ENCODE measurements at places on chromosomes 16 and 17. TPM values are rescaled to one million over a fixed set of nuclear protein-coding genes. Genes with fewer than 3 reads are reported as not detected.

The TOP2A gene
- polyA plus RNA-seq = 186 TPM

- peak; percentile 70 for DNase-seq
Observed at GRCh38 chr17:8894673-8895578, 27.5 kb upstream of the PIK3R6 start.

- no peak for DNase-seq
Observed at GRCh38 chr17:41167561-41167960, 460 bp downstream of the KRTAP4-3 start.

GRCh38 chr16:67733734-67734470 is 14.8 kb upstream of the GFOD2 start:
- DNase-seq = no peak

DNA sequence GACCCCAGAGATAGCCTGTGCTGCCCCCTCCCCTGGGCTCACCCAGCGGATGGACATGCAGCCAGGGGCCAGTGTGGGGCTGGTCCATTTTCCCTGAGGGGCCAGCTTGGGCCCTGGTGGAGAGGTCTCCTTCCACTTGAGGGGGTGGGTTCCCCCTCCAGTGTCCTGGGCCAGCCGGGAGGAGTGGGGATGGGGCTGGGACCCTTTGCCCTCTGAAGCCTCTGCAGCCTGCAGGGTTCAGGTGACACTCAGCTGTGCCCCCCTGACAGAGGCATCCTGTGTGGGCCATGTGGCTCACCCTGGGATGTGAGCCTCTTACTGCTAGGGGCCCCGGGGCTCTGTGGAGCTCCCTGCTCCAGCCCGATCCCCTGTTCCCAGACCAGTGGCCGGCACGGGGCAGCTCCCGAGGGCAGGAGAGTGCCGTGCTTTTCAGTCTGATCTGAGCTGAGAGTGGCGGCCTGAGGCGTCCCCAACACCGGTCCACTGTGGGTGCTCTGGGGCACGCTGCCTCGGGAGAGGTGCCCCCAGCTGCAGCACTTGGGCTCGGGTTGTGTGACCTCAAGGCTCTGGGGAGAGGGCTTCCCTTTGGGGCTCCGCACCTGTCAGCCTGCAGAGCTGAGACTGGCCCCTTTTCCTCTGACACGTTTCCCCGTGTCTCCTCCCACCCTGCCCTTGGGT is 439 bp upstream of the GNG13 start:
- DNase-seq = no peak
